SIG-M5 (cell line): ENCODE measurements at places on chromosomes 16 and 17.

- no peak for DNase-seq
Measured at GRCh38 chr16:84924331-84925091, 86.8 kb downstream of the ZDHHC7 start.

GRCh38 chr16:28585674-28586073 is 11.2 kb downstream of the SULT1A2 start:
- DNase-seq: no peak

DNA sequence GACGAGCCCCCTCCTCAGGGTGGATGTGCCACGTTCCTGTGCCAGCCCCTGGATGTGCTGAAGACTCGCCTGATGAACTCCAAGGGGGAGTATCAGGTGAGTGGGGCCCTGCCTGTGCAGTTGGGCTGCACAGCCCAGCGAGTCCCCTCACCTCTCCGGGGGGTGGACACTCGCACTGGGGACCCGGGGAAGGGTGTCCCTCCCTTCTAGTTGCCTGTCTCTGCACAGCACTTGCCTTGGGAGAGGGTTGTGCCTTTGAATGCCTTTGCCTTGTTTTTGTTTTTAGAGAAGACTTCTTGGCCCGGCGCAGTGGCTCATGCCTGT is 5.6 kb downstream of the SLC25A10 start:
- no peak for DNase-seq

DNA sequence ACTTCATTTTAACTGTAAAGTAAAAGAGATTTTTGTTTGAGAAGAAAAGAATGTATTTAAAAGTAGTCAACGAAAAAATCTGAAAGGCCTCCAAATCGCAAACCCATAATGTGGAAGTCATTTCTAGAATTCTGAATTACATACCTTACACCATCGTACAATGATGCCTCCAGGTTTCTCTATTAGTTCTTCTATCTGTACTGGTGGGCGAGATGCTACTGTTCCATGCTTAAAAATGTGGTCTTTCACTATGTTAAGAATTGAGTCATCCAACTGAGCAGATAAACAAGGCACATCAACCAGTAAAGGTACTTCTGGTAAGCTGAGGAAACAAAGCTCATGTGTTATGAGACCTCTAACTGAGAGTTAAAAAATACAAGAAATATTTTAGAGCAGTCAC is 28.5 kb downstream of the CRLF3 start:
- DNase-seq: no peak

DNA sequence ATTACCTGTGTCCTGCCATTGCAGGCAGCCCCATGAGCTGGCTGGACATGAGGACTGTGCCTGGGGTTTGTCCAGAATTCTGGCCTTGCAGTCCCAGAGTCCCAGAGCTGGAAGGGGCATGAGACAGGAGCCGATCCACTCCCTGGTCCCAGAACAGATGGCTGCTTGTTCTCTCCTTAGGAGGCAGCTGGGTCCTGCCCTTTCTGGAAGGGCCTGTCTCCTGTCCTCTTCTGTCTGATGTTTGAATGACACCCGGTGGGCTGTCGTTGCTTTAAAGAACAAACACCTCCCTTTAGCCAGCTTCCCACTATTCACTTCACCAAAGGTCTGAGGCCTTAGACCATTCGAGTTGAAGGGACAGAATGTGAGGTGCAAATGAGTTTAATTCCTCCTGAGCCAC is 63.8 kb downstream of the RAP1GAP2 start:
- DNase-seq: no peak

- no peak for DNase-seq
Measured at GRCh38 chr16:49483251-49483650, 109.6 kb downstream of the C16orf78 start.

DNA sequence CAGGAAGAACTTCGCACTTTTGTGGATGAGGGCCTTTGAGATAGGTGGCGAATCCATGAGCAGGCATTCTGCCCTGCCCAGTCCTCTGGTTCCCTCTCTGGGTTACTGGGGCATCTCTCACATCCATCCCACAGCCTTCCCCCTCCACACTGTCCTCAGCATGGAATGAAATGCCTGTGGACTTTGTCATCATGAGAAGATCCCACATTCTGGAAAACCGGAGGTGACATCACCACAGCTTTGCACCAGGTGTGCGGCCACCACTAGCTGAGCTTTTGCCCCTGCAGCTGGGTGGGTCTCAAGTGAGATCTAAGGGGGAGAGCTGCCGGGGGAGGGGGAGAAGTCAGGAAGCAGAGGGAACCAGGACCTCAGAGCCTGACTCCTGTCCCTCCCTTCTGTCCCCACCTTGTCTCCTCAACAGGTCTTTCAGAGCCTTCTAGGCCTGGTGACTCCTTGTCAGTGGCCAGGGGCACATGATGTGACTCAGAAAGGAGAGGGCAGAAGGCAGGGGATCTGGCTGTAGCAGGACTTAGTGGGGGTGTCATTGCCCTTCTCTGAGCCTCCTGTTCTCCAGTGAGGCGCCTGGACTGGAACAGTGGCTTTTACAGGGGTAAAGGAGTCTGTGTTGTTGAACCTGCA is 40.0 kb upstream of the DLX4 start:
- no peak for DNase-seq

GRCh38 chr17:74671031-74671771 is 41.5 kb downstream of the CD300LF start:
- DNase-seq: no peak

DNA sequence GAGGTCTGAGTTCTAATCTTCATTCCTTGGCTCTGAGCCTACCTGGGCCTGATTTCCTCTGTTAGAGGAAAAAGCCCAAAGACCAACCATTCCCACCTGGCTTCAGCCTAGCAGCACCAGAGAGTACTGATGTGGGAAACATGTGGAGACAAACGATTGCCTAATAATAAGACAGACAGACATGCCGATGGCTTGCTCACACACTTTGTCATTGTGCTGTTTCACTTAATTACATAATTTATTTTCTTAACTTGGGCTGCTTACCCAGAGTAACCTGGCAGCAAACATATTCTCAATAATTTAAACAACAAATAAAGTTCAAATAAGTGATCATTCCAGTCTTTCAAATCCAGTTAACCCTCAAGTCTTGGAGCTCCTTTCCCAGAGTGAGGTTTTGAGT is 83.4 kb downstream of the MAF start:
- DNase-seq: no peak

DNA sequence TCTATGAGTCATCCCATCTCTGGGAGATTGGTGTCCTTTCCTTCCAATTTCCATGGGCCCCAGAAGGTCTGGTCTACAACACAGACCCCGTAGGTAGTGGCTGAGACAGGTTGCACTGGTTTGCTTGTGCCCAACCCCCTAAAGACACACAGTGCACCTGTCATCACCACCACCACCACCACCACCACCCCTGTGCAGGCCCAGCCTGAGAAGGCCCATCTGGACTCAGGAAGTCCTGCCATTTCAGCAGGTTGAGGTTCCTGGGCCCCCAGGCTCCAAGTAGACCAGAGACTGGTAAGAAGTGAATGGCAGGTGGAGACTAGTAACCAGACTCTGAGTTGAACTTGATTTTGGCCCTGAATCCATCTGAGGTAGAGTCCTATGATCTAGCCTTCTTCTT is 25.9 kb upstream of the PHB1 start:
- no peak for DNase-seq

GRCh38 chr16:79754501-79754900 is 154.0 kb upstream of the MAF start:
- no peak for DNase-seq

- no peak for DNase-seq
Measured at GRCh38 chr17:41647940-41648410, 23.6 kb upstream of the KRT17 start.

DNA sequence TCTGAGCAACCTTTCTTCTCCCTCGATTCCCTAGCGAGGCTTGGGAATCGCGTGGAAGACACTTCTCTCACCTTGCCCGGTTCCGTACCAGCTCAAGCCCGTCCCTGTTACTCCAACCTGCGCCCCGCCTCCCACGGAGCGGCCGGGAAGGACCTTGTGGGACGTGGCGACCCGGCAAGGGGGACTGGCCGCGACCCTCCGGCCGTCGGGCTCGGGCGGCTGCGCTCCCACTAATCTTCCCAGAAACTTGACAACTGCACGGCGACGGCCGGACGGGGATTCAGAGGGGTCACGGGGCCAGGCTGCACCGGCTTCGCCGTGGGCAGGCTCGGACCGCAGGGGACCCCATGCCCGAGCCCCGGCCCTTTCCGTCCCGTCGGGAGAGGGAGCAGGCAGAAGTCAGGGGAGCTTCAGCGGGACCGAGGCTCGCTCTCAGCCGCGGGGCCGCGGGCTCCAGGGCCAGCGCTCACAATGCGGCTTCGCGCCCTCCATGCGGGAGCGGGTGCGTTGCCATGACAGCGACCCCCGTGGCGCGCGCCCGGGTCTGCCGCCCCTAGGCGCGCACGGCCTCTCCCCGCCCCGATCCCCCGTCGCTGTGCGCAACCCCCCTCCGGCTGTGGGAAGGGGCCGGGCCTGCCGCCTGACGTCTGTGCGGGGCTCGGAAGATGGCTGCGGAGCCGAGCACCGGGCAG is at the start of gene SGSM2:
SGSM2 (plus strand) TSS at position 650 of the 692 bp plus-strand sequence. CDS start 188 bp downstream, outside the sequence.
- DNase-seq: no peak

- no peak for DNase-seq
Measured at GRCh38 chr16:10865991-10866966, 10.7 kb upstream of the CIITA start.

DNA sequence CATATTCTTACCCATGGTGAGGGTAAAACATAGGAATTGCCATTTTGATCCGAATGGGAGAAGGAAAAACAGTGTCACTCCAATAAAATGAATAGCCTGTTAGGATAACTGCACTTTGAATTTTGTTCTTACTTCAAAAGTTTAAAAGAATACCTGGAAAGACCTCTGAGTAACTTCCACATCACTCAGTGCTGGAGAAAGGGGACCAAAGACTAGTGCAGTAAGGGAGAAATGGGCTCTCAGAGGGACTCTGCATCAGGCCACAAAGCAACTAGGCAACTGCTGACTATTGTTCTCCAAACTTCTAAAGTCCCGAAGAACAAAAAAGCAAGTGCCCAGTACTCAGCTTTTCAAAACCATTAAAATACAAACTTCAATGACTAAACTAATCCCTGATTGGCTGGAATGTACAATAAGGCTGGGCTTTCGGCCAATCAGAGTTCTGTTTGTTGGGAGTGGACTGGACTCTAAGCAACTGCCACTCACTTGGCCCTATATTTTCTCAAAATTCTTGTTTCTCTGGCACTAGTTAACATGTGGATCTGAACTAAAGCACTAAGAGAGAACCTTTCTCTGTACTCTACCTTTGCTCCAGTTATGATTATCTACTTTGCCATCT is 6.2 kb downstream of the DNAJC7 start:
- DNase-seq: no peak

GRCh38 chr16:72442385-72443158 is 270.6 kb upstream of the PMFBP1 start:
- no peak for DNase-seq

DNA sequence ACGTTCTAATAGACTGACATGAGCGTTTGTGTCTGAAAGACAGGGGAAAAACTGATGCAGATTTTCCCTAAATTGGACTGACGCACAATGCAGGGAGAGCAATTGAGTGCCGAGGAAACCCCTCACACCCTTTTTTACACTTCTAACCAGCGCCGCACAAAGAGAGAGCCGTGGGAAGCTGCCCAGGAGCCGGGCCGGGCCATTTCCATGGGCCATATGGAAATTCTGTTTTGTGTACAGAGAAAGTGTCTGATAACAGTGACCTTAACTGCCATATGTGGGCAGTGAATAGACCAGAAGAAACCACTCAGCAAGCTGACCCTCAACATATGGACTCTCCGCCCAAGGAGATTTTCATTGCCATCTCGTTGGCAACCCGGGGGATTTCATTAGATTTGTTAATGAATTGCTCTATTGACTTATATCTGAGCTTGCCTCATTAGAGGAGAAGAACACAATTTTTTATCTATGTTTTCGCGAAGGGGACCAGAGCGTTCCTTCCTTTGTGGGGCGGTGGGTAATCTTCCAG is 225.9 kb upstream of the IRX3 start:
- DNase-seq: no peak

DNA sequence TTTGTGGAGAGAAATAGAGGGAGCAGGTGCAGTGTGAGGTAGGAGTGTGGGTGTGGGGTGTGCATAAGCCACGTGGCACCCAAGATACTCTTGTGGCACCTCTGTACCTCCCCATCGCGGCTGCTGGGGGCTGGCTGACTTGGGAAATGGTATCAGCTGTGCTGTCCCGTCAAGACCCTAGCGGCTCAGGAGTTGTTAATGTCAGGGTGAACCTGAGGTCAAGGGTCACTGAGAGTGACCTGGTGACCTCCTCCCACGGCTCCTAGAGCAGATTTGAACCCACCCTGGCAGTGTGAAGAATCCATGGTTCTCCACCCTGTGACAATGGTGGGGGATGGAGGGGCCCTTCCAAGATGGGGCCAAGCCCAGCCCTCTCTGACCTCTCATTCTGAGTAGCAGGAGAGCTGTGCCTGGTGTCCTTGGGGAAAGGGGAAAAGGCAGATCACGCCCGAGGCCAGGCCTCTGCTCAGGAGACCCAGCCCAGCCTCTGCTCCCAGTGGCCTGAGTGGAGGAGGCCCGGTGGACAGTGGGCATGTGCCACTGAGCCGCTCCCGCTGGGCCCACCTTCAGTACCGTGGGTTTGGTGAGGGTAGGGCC is 3.0 kb upstream of the WFIKKN2 start:
- DNase-seq: no peak

GRCh38 chr17:79812353-79813258 is 15.7 kb upstream of the CBX8 start:
- DNase-seq: no peak

GRCh38 chr16:12548270-12548983 is 255.3 kb downstream of the CPPED1 start:
- no peak for DNase-seq

- no peak for DNase-seq
Measured at GRCh38 chr16:1858189-1858865, 13.6 kb downstream of the MEIOB start.

DNA sequence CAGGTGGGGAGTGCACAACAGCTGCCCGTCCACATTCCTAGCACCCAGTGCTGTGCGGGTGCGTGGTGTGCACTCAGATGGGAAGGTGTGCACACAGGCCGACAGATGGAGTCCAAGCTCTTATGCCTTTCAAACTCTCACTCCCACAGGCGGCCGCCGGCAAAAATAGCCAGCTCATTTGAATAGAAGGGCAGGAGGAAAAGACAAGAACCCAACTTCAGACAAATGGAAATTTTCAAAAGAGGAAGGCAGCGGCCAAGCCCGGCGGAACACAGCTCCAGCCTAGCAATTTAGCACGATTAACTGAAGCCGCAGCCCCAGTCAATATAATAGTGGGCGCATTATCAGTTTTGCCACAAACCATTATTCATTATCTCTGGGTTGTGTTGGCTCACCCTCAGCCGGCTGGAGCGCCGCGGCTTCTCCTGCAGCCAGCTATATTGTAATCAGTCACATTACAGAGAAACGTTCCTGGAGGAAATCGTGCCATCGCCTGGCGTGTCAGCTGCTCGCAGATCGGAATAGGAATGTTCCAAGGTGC is 103.9 kb upstream of the SEC14L1 start:
- no peak for DNase-seq

DNA sequence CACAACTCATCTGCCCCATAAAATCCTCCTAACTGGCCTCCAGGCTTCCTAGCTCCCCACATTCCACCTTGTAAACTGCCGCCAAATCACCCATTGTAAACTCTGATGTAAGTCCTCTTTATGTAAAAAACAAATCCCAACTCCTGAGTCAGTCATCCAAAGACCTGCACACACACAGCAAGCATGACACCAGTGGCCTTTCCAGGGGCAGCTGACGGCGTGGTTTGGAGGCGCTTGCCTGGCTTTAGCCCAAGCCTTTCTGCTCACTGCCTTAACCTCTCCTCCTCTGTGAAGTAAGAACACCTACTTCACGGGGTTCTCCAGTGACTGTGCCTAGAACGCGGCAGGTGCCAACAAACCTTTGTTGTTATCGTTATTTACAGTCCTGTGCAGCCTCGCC is 14.0 kb downstream of the UBE2O start:
- no peak for DNase-seq
